Fibroblast of lung (primary cell): ENCODE measurements at places on chromosomes 11 and 22. TPM values are rescaled to one million over a fixed set of nuclear protein-coding genes. Genes with fewer than 3 reads are reported as not detected.

The TUBGCP6 gene
- total RNA-seq: 19.0 and 23.8 TPM in 2 replicates

GRCh38 chr11:27437829-27438594 lies 34.6 kb downstream of the LGR4 start:
- H3K4me1 ChIP-seq: no peaks in the 10 kb centered on the region
- H3K27ac ChIP-seq: no peak overlapping the region
- no peak overlapping the region for H3K4me3 ChIP-seq
- no peaks in the 10 kb centered on the region for H3K27me3 ChIP-seq
- peak; percentile 55 for DNase-seq

The CHRNA10 gene
- 0.50 and 0.51 TPM in 2 replicates for total RNA-seq

DNA sequence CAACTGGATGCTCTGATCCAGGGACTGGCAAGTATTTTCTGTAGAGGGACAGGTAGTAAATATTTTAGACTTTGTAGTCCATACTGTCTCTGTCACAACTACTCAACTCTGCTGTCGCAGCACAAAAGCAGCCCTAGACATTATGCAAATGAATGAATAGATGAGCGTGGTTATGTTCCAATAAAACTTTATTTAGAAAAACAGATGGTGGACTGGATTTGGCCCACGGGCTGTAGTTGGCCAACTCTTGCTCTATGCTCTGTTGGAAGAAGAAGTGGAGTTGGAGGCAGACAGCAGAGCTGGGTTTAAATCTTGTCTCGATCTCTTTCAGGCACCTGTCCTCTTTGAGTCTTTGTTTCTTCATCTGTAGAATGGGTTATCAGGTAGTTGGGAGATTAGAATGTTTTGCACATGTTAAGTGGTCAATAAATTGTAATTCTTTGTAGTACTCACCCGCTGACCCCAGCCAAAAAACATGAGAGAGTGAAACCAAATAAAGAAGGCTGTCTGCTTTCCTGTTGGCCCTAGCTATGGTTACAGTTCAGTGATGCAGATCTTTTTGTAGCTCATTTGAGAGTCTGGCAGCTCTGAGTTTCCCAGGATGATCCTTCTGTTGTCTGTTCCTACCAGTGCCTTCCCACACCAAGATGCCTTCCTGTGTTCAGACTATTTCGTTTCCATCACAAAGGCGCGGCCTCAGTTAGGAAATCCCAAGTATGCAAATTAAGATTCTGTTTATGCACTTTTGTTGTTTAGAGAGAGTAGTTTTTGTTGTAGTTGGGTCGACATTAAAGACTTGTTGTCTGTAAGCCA lies 198.1 kb upstream of the SEZ6L start:
- H3K27me3 ChIP-seq: no peaks in the 10 kb centered on the region
- no peak overlapping the region for H3K27ac ChIP-seq
- H3K36me3 ChIP-seq: no peaks in the 10 kb centered on the region
- no peak overlapping the region for H3K4me3 ChIP-seq
- H3K4me1 ChIP-seq: no peaks in the 10 kb centered on the region
- DNase-seq: no peak

The MUC2 gene
- total RNA-seq: not detected in 2 replicates
